ENCODE measurements at places on chromosomes 2 and 18.

- no peak for DNase-seq
- no peaks in the 10 kb centered on the region for H3K27me3 ChIP-seq
- no peak overlapping the region for H3K4me3 ChIP-seq
- no peaks in the 10 kb centered on the region for H3K4me1 ChIP-seq
- no peak overlapping the region for H3K27ac ChIP-seq
Observed at GRCh38 chr2:168475636-168476035, 19.6 kb downstream of the CERS6 start.

DNA sequence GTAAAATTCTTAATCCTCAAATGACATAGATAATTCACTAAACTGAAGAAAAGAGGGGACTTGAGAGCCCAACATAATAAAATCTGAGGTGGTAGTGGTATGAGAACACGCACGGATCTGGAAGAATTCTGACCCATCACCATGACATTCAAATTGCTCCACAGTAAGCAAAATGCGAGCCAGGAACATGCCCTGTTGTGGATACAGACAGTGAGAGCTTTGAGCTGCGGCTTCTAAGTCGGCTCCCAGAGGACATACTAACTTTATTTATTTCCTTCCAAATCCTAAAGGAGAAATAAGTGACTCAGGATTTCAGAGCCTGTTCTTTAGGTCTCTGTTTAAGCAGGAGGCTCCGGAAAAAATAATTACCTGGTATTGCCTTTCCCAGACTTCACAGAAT, 143.4 kb upstream of the SMAD7 start:
- no peak overlapping the region for H3K4me3 ChIP-seq
- no peak overlapping the region for H3K27ac ChIP-seq
- H3K36me3 ChIP-seq: peaks cover 10% of the 10 kb centered on the region
- H3K27me3 ChIP-seq: no peaks in the 10 kb centered on the region
- no peak for DNase-seq

- DNase-seq: peak; percentile 27
- no peaks in the 10 kb centered on the region for H3K4me1 ChIP-seq
- H3K4me3 ChIP-seq: no peak overlapping the region
- no peaks in the 10 kb centered on the region for H3K27me3 ChIP-seq
- H3K27ac ChIP-seq: no peak overlapping the region
Observed at GRCh38 chr18:62982600-62983251, 267.4 kb downstream of the PHLPP1 start.

GRCh38 chr2:54290356-54291025, 34.5 kb upstream of the TSPYL6 start:
- no peaks in the 10 kb centered on the region for H3K27me3 ChIP-seq
- H3K4me3 ChIP-seq: no peak overlapping the region
- no peak for DNase-seq
- H3K36me3 ChIP-seq: no peaks in the 10 kb centered on the region
- H3K4me1 ChIP-seq: no peaks in the 10 kb centered on the region

GRCh38 chr2:174611854-174612253, 14.2 kb upstream of the WIPF1 start:
- H3K4me3 ChIP-seq: no peak overlapping the region
- no peaks in the 10 kb centered on the region for H3K27me3 ChIP-seq
- peak overlapping the region; percentile 53 for H3K27ac ChIP-seq
- H3K36me3 ChIP-seq: peaks cover 3% of the 10 kb centered on the region
- DNase-seq: no peak

DNA sequence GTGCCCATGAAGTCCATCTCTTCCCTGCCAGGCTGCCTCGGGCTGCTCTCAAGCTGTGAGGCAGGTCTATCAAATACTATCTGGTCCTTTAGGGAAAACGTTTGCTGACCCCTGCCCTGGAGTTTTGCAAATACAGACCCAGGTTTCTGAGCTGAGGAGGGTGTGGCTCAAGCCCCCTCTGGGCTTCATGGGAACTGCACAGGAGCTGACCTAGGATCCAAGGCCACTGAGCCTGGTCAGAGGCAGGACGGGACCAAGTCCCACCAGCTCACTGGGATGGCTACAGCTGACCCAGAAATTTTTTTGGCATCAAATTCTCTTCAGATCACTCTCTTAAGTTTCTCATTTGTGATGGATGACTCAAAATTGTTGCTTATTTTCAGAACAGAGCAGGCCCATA, 14.1 kb downstream of the ZNF516 start:
- no peak overlapping the region for H3K4me3 ChIP-seq
- H3K4me1 ChIP-seq: no peaks in the 10 kb centered on the region
- DNase-seq: no peak
- H3K27ac ChIP-seq: no peak overlapping the region
- no peaks in the 10 kb centered on the region for H3K27me3 ChIP-seq

Measured in effector memory CD4-positive, alpha-beta T cell (primary cell).